Liver (tissue), 10 donors: ENCODE measurements at places on chromosomes 1 and 21.

GRCh38 chr1:175742790-175743459, 470 bp downstream of the TNR start:
- no peak for DNase-seq

GRCh38 chr1:24847995-24848881, 81.8 kb downstream of the RUNX3 start:
- DNase-seq = peak; percentile 90

GRCh38 chr1:15657021-15657420, 27.1 kb upstream of the PLEKHM2 start:
- no peak for DNase-seq

DNA sequence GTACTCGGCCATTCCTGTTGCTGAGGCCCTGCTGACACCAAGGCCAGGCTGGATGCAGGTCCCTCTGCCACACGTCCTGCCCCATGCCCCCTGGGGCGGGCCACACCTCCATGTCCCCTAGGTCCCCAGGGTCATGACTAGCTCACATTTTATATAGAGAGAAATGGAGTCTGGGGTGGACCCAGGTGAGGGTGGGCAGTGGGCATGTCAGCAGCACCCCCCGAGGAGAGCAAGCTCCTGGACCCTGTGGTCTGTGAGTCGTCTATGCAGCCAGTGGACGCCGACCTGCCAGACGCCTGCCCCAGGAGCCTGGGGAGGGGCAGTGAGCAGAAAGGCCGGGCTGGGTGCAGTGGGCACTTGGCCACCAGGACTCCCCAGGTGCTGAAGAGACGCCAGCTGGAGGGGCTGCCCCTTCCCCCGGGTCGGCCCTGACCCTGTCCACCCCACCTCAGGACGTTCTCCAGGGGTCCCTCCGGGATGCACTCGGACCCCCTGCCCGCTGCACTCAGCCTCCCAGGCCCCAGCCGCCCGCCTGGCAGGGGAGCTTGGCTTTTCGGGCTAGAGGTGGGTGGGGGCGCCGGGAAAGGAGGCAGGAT, 15.9 kb downstream of the SAMD11 start:
- no peak for DNase-seq
